Spinal cord (tissue), 10 donors: ENCODE measurements at places on chromosomes 5 and 9.

GRCh38 chr5:78569441-78569840 lies 79.1 kb downstream of the LHFPL2 start:
- DNase-seq: no peak

- DNase-seq: no peak
These were observed 35.5 kb upstream of the PTCH1 start for GRCh38 chr9:95552255-95552654.

- DNase-seq: no peak
These were observed 291.2 kb downstream of the EPB41L4A start for GRCh38 chr5:112127861-112128260.

DNA sequence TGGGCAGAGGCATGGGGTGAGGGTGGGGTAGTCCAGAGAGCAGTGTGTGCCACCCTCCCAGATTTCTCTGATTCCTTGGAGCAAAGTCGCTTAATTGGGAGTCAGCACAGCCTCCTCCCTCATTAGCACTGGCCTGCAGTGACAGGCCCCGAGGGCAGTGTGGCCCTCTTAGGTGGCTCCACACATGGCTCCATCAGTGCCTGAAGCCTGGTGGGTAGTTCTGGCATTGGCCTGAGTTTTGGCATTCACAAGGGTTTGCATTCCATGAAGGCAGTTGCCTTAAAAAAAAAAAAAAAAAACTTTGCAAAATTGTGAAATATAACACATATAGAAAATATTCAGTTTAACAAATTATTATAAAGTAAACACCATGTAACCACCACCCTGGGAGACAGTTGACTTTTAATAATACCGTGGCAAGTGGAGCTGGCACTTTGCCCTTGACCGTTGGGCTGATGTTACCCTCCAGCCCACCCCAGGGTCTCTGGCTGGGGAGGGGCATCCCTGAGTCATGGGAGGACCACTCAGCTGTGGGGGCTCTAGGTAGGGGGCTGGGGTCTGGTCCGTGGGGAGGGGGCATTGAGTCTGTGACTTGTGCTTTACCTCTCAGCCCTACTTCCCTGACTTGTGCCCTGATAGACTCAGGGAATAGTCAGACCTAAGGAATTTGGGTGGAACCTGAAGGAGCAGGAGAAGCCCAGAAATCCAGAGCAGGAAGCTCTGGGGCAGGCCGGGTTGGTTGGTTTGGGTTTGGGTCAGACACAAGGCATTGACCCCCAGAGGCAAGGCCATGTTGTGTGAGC lies 51.3 kb upstream of the PITX1 start:
- no peak for DNase-seq

DNA sequence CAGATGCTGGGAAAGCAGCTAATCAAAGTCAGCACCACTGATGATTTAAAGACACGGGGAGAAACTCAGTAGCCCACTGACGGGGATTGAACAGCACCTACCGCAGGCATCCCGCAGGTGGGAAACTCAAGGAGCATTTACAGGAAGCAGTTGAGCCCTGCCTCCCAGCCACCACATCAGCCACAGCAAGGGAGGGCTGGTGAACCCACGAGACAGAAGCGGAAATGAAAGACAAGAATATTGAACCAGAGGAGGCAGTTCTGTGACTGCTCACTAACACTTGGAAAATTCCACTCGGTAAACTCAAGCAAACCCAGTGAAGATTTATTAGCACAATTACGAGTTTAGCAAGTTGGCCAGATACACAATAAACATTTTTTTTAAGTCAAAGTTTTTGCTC lies 10.6 kb upstream of the FAM163B start:
- DNase-seq: no peak

- DNase-seq: no peak
These were observed 35.3 kb downstream of the UBE2QL1 start for GRCh38 chr5:6483880-6484382.

DNA sequence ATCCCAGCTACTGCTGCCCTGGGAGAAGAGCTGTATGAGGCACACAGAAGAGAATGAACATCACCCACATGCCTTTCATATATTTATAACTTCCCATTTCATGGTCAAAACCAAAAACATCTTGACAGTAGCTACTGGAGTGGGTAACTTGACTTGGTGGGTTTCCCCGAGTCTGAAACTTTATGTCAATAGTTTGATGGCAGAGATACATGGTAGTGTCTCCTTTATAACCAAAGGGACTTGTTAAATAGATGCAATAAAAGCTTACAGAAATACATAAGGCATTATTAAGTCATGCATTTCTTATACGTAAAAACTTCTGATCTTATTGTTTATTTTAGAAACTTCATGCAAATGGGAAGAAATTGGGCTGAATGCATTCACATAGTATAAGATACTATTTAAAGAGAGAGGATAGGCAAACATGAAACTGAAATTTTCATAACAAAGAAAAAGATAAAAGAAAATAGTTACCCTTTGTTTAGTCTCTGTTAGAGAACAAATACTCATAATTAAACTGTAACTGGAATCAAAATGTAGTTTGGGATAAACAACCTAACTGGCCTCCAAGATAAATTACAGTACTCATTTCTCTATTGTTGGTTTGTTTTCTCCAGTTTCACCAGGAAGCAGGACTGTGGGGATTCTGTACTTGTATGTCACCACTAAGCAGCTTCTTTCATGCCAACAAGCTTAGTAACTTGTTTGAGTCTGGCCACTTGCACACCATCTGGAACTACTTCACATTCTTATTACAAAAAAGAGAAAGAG lies 459.3 kb upstream of the MEF2C start:
- DNase-seq: no peak

- peak; percentile 24 for DNase-seq
These were observed 388.5 kb downstream of the PSAT1 start for GRCh38 chr9:78685471-78685870.

DNA sequence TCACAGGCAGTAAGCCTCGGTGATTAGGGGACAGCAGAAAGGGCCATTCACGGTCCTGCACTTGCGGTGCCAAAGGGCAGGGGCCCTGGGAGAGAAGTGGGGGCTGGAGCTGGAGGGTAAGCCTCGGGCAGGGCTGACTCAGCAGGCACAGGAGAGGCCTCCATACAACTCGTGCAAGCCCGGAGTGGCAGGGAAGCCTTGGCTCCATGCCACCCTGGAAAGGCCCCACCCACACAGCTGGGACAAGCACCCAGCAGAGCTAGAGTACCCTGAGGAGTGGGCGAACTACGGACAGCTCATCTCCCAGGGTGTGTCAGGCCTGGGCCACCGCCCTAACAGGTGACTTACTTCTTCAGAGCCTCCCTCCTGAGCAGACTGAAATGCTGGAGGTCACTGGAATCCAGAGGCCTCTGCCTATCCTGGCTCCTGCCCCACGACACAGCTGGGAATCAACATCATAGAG lies 5.6 kb upstream of the CAMK2A start:
- no peak for DNase-seq

DNA sequence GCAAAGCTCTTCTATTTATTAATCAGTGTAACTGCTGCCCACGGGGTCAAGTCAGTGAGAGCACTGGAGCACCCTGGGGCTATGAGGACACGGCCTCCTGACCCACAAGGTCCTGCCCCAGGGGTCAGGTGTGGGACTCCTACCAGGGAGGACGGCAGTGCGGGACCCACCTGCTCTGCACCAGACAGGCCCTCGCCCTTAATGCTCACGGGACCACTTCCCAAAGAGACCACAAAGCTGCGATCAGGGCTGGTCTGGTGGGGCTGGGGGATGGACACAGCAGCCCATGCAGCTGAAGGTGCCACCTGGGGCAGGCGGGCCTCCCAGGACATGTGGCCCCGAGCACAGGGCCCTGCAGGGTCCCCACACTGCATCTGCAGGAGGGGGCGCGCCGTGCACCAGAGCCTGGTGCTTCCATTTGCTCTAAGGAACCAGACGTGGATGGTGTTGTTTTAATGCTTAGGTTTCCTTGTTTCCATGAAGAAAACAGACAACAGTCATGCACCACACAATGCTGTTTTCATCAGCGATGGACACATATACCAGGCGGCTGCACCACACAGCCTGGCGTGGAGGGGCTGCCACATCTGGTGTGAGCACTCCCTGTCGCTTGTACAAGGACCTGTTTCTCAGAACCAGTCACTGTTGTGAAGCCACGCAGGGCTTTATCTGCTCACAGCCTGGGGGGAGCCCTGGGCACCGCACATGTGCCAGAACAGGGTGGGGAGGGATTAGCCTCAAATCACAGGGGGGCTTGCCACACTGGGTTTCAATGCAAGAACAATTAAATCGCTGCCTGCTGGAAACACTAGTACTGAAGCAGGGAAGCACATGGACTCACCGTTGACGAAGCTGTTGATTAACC lies 22.6 kb downstream of the CLPTM1L start:
- no peak for DNase-seq

DNA sequence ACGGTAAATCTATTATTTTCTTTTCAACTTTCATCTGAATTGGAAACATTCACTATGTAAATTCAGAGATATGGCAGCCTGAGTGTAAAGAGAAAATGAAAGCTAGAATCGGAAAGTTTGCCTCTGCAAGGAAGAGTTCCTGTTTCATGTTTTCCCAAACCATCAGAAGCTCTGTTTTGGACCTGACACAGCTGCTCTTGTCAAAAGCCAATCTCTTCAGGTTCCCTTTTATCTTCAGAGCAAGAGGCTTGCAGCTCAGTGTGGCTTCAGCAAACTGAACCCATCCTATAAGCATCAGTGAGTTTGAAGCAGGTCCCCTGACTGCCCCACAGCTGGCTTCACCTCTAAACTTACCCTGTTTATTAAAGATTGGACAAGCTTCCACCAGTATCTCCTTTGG lies 1099.7 kb downstream of the DTWD2 start:
- no peak for DNase-seq

DNA sequence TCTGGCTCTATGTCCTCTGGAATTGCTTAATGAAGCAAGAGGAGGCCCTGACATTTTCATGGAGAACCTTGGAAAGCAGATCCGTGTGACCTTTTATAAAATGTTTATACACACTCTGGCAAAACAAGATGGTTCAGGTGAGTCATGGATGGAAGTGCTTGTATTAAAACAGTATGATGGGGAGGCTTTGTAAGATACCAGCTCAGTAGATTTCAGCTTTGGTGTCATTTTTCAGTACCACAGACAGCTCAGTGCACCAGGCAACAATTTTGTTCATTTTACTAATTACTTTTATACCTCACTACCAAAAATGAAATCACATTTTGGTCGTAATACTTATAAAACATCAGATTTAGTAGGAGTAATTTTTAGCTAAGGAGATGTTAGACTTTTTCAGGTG lies 5.2 kb downstream of the KCNN2 start:
- no peak for DNase-seq

GRCh38 chr5:120016717-120017382 lies 387.5 kb downstream of the FAM170A start:
- DNase-seq: no peak

DNA sequence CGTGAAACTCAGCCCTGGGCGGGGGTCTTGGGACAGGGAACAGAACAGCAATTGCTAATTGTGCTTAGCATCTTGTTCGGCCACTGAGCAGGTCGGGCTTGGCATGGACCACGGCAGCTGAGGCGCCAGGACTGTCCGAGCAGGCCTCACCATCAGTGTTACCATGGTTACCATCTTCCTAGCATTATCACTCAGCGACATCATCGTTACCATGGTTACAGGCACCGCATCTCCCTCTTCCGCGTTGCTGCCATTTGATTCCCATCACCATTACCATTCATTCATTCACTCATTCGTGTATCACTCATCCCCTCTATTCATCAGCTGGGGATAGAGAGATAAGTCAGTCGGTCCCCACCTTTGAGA lies 81.0 kb upstream of the ZBTB43 start:
- peak; percentile 91 for DNase-seq

DNA sequence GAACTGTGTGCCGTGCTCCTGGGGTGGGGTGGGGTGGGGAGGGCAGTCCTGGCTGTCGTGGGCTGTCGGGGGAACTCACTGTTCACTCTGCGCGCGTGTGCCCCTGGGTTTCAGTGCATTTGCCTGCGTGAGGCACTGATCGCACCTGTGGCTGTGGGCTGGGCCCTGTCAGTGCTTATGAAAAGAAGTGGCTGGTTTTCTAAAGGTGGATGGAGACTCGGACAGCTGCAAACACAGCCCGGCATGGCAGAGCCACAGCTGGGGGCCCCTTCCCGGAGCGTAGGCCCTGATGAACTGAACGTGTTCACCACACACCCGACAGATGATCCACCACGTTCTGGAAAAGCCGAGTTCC lies 42.7 kb downstream of the NKD2 start:
- no peak for DNase-seq

DNA sequence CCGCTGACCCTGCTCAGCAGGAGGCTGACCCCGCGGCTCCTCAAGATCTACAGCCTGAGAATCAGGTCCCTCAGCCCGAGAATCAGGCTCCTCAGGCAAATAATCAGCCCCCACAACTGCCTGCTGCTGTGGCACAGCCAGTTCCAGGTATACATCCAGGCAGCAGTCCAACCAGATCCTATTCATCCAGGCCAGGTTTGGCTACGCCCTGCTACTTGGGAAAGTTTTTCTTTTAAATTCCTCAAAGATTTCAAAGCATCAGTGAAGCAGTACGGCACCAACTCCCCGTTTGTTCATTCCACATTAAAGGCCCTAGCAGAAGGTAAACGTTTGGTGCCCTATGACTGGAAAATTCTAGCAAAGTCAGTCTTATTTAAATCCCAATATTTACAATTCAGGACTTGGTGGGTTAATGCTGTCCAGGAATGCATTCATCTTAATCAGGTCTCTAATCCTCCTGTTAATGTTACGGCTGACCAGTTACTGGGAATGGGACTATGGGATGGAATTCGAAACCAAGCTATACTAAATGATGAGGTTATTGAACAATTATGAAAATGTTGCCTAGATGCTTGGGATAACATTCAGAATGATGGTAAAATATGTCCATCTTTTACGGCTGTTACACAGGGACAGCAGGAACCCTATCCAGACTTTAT lies 102.3 kb downstream of the SYK start:
- DNase-seq: no peak

DNA sequence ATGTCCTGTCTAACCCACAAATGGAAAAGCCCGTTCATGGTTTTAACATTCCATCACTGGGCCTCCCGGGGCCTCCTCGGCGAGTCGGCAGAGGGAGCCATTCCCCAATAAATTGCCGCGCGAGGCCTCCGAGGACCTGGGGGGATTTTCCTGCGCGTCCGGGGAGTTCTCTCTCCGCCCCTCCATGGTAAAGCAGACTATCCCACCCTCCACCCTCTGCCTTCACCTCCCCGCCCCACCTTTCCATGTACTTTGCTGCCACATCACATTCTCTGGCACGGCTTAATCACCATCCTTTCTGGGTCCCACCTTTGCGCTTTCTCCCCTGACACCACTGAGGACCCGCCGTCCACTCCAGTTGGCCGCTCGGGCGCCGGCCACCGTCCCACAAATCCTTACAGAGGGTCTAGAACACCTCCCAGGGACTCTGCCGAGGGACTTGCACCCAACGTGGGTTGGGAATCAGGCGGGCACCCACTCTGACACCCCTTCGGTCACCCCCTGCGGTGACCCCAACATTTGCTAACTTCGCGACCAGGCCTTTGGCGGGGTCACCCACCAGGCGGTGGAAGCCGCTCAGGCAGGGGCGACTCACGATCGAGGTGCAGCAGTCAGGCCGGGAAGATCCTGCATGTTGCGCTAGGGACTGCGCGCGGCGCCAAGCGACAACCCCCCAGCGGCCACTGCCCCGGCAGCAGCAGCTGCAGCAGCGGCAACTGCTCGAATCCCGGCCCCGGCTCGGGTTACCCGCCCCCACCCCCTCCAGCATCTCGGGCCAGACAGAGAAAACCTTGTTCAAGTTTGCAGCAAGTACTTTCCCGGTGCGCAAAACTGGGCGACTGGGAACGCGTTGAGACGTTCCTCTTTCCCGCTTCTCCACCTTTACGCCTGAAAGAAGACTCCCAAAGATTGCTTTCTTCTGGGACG lies at the start of gene MEGF10:
Gene MEGF10 (plus strand): TSS at position 778 of the 927 bp plus-strand sequence. CDS start 40,513 bp downstream, outside the sequence.
- DNase-seq: peak; percentile 91

- DNase-seq: no peak
These were observed 93.0 kb downstream of the IRX2 start for GRCh38 chr5:2658447-2658846.

GRCh38 chr5:167725741-167726140 lies 565.7 kb upstream of the WWC1 start:
- no peak for DNase-seq
